ENCODE measurements at places on chromosomes 6 and 20.
A peak's percentile ranks its signal among the peaks of the same experiment; 100 is the strongest.

DNA sequence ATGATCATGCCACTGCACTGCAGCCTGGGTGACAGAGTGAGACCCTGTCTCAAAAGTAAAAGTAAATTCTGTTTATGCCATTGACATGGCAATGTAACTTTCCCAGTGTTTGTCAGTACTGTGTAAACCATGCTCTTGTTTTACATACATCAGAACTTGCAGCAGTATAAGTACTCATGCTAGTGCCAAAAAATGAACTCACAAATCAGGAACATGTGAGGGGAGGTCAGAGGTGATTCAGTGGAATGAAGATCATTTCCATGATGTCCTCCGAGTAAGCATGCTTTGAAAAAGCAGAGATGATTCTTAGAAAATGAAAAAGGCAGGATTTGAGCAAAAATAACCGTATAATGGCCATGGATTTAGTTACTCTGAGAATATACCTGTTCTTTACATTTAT lies 81.9 kb downstream of the ANKS1A start:
- DNase-seq: peak; percentile 82

DNA sequence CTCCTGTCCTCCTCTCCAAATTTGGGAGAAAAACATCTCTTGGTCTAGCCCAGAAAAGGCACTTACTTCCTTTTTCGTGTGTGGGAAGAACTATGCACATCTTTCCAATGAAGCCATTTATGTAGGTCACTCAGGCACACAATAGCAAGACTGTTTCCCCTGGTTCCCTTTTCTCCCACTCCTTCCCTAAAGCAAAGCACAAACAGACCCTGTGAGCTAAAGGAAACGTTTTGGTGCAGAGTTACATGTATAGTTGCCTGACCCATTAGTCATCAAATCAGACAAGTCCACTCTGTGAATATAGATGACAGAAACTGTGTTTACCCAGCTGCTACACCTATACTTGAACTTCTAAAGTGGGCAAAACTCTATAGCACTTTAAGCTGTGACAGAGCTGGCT lies 474.6 kb downstream of the COL12A1 start:
- DNase-seq: peak; percentile 59

DNA sequence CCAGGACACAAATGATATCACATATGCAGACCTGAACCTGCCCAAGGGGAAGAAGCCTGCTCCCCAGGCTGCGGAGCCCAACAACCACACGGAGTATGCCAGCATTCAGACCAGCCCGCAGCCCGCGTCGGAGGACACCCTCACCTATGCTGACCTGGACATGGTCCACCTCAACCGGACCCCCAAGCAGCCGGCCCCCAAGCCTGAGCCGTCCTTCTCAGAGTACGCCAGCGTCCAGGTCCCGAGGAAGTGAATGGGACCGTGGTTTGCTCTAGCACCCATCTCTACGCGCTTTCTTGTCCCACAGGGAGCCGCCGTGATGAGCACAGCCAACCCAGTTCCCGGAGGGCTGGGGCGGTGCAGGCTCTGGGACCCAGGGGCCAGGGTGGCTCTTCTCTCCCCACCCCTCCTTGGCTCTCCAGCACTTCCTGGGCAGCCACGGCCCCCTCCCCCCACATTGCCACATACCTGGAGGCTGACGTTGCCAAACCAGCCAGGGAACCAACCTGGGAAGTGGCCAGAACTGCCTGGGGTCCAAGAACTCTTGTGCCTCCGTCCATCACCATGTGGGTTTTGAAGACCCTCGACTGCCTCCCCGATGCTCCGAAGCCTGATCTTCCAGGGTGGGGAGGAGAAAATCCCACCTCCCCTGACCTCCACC lies 42.2 kb downstream of the SIRPA start:
- DNase-seq: no peak

DNA sequence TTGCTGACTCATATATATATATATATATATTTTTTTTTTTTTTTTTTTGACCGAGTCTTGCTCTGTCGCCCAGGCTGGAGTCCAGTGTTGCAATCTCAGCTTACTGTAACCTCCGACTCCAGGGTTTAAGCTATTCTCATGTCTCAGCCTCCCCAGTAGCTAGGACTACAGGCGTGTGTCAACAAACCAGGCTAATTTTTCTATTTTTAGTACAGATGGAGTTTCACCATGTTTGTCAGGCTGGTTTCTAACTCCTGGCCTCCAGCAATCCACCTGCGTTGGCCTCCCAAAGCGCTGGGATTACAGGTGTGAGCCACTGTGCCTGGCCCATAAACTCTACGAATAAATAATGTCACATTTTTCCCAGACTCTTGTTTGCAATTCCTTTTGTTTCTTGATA lies 4.8 kb downstream of the LRP11 start:
- peak; percentile 58 for DNase-seq

DNA sequence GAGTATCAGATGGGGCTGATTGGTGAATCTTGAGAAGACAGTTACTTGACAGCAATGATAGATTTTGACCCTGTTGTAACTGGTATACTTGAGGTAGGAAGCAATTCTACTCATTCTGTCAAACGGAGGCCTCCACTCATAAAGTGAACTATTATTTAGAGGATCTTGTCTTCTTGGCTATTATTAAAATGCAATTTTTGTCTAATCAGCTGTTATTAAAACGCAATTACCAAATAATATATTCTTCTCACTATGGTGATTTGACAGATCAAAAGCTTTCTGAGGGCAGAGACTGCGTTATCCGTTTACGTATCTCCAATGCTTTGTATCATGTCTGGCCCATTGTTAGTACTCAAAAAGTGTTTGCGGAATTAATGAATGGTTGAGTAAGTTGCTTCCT lies 120.7 kb downstream of the MACROD2 start:
- DNase-seq: no peak

All from fibroblast of skin of right quadriceps (primary cell).